ENCODE measurements at places on chromosomes 13 and 19.
A peak's percentile ranks its signal among the peaks of the same experiment; 100 is the strongest.

GRCh38 chr13:49356223-49356622 is 87.6 kb downstream of the CAB39L start:
- no peak for DNase-seq

DNA sequence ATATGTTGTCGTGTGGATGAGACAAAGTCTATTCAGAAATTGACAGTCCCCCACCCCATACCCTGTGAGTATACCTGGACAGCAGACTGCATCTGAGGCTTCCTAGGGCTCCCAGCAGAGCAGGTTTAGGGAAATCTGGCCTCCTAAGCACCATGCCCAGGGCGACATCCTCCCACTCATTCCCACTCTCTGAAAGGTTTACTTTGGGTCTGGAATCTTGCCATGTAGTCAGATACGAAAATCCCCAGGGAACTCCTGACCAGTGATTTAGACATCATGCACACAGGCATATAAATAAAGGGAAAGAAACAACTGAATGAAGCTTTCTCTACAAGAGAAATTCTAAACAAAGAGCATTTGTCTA is 717 bp upstream of the NALCN start:
- peak; percentile 7 for DNase-seq

DNA sequence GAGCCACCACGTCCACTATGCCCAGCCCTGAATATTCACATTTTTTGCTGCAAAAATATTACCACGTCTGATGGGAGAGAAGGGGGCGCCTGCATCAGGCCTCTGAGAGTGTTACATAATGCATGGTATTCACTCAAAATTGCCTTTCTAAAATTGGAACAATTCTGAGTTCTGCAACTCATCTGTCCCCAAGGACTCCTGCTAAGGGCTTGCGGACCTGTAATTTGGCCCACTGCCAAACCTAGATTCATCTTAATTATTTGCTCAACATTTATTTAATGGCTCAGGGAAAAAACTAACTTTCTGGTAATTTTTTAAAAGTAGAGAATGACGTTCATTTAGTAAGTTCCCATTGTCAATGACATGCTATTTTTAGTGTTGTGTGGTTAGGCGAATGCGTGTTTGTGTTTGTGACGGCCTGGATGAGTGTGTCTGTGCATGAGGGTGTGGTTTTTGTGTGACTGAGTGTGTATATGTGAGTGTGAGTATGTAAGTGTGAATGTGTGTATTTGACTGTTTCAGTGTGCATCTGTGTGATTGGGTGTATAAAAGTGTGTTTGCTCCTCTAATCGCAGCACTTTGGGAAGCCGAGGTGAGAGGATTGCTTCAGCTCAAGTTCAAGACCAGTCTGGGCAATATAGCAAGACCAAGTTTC is 8.8 kb downstream of the INAFM1 start:
- DNase-seq, result no peak

DNA sequence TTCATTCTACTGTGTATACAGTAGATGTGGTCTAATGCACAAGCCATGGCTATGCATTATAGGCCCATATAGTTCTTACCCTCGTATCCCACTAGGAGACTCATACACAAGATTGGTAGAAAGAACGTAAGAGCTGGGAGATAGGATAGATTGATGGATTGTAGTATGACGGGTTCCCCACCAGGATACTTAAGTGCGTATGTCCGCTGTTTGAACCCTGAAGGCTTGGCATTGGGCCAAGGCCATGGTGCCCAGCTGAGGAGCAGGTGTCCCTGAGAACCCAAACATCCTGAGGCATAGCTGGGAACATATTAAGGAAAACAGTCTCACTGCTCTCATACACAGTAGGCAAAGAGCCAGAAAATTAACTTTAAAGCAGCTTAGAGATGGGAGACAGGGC is 617.5 kb upstream of the KLF12 start:
- no peak for DNase-seq

DNA sequence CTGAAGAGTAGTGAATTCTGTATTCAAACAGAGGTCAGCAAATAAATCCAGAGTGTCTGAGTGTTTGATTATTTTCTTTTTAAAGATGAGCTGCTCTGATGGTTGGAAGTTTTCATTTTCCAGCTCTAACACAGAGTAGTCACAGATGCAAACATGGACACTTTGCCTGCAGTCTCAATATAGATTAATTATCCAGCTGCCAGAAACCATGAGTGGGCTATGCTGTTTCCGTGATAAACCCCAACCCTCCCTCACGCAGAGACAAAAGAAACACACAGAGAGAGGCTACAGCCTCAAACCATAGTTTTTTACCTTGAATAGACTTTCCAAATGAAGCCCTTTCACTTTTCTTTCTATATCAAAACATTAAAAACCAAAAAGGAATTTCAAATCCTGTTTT is 884.7 kb downstream of the DIAPH3 start:
- DNase-seq, result no peak

- DNase-seq, result peak; percentile 93
These were observed at the start of gene ZNF486 for GRCh38 chr19:20167020-20167644. Gene ZNF486 (plus strand): TSS chr19:20167214. CDS start chr19:20167331, 117 bp downstream.

- peak; percentile 88 for DNase-seq
These were observed 797 bp upstream of the HSD17B14 start for GRCh38 chr19:48837051-48837524.

DNA sequence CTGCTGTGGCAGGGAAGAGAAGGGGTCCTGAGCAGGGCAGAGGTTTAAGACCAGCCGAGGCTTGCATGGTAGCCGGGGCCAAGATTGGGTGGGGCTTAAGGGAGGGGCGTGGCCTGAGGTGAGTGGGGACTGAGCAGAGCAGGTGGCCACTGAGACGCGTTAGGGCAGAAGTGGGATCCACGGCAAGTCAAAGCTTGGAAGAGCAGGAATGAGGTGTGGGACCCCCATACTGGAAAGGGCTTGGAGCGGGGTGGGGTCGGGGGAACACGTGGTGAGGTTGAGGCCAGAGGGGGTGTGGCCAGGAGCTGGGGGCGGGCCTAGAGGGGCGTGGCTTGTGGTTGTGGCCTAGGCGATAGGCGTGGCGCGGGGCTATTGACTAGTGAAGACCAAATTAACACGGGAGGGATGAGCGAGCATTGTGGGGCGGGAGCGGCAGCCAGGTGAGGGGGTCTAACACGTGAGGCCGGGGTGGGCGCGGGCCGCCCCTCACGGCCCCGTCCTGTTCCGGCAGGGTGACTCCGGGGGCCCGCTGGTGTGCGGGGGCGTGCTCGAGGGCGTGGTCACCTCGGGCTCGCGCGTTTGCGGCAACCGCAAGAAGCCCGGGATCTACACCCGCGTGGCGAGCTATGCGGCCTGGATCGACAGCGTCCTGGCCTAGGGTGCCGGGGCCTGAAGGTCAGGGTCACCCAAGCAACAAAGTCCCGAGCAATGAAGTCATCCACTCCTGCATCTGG is 3.3 kb downstream of the CFD start:
- no peak for DNase-seq

DNA sequence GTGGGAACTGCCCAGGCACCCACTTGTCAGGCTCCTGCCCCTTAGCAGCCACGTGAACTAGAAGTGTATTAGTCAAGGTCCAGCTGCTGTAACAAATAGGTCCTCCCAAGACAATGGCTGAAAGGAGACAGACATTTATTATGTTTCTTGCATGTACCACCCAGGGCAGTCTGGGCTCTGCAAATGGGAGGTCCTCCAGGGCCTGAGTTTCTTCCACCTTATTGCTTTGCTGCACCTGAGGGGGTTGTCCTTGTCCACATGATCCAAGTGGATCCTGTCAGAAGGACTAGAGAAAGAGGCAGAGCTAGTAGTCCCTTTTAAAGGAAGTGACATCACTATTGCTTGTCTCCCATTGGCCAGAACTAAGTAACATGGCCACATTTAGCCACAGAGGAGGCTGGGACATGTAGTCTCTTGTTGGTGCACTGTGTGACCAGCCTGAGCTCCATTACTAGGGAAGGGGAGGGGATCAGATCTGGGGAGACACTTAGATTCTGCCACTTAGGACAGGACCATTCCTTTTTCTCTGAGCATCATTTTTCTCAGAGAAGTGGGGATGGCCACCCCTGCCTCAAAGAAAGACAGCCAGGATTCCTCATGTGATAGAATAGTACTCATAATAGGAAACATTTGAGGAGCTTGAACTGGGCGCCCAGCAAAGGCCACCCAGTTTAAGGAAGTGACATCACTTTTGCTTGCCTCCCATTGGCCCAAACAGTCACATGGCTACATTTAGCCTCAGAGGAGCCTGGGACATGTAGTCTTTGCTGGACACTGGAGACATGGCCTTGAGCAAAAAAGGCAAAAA is 15.1 kb downstream of the CC2D1A start:
- DNase-seq, result peak; percentile 71

- no peak for DNase-seq
These were observed 35.7 kb upstream of the DACH1 start for GRCh38 chr13:71902676-71903075.

DNA sequence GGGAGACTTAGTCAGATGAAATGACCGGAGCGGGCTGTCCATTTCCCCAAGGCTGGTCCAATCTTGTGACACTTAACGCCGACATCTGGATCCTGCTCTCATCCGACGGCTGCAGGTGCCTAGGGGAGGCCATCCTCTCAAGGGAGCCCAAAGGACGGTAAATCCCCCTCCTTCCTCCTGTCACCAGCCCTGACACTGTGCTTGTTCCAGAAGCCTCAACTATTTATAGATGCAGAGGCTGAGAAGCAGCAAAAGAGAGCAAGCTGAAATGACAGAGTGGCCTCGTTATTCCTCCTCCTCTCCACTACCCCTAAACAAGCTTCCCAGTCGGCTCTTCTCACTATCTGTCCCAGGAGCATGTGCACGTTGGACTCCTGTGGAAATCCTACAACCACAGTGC is 533.7 kb downstream of the LIG4 start:
- no peak for DNase-seq

GRCh38 chr13:33582121-33582520 is 235.8 kb upstream of the RFC3 start:
- DNase-seq, result no peak

GRCh38 chr13:48493851-48494250 is 39.0 kb downstream of the RCBTB2 start:
- no peak for DNase-seq

- no peak for DNase-seq
These were observed 128.4 kb upstream of the SPRY2 start for GRCh38 chr13:80469105-80469852.

DNA sequence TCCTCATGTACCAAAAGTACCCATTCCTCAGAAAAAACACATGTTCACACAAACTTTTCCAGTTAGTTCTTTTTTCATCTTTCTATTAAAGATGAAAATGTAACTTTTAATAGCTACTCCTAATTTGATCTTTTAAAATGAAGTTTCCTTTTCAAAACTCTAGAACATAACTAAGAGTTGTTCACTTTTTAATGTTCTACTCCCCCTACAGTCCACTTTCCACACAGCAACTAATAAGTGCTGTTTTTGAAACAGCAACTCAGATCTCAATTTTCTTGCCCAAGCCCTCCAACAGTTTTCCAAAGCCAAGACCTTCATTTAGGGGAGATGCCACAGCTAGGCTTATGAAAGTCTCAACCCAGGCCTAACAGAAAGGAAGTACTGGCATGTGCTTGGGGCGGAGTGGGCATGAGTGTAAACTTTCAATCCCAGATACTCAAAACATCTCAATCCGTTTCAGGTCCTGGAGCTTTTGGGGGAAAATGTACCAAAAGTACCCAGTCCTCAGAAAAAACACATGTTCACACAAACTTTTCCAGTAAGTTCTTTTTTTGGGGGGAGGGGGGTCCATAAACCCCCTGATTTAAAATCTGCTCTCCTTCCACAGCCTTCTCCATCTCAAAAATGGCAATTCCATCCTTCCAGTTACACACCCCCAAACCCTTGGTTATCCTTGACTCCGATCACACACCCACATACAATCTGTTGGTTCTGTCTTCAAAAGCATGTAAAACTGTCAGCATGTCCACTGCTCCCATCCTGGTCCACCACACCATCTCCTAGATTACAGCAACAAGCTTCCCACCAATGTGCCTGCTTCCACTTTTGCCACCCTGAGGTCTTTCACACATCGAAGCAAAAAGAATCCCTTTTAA is 2.0 kb downstream of the FBL start:
- DNase-seq, result peak; percentile 36

DNA sequence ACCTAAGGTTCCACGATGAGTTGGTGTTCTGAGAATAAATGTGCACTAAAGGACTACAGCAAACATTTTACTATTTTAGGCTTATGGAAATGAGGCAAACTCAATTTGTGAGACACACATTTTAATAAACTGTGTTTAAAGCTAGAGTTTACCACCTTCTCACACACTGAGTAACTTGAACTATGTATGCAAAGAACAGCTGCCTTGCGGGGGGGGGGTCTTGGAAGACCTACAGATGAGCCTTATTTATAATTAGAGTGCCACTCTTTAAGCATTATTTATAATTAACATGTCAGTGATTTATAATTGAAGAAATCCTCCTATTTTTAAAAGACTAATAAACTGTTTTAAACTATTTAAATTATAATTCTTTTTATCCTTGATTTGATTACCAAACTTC is 300.4 kb downstream of the DLEU7 start:
- DNase-seq, result no peak

GRCh38 chr13:34419025-34419424 is 523.0 kb upstream of the NBEA start:
- DNase-seq, result no peak

GRCh38 chr19:35122687-35123551 is 7.3 kb downstream of the FXYD3 start:
- no peak for DNase-seq

- DNase-seq, result no peak
These were observed 1.0 kb upstream of the SLC17A7 start for GRCh38 chr19:49442354-49442753.

DNA sequence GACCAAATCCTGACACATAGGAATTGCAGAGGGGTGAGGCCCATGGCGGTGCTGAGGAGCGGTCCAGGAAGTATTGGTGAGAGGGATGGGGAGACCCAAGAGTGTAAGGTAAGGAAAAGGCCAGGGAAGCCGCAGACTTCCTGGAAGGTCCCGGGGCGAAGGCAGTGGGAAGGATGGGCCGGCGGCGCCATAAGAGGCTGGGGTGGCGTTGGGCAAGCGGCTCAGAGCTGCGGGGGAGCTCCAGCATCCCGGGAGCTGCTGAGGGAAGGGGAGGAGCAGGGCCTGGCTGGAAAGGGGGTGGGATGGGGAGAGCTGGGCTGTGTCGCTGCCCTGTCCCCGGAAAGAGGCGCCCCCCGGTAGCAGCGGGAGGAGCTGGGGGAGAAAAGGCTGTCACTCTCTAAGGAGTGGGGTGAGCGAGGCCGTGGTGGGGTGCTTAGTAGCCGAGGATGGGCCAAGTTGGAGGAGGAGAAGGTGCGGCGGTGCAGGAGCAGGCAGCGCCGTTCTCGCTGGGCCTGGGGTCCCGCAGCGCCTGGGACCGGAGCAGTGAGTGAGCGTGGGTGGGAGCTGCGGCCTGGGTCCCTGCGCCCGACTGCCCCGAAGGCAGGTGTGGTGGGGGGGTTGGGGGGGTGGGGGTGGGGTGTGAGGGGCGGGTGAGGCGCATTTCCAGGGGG is 30.7 kb downstream of the C1QTNF9 start:
- DNase-seq, result no peak

- DNase-seq, result no peak
These were observed 61.2 kb downstream of the RFC3 start for GRCh38 chr13:33879118-33879517.

GRCh38 chr13:93244141-93244917 is 17.7 kb downstream of the GPC6 start:
- DNase-seq, result peak; percentile 59

All from Caki2 (cell line).